SK-N-SH treated with all-trans-retinoic acid at 6 μM for 48 hours (cell line): ENCODE measurements at places on chromosomes 5 and 9.
A peak's percentile ranks its signal among the peaks of the same experiment; 100 is the strongest.

DNA sequence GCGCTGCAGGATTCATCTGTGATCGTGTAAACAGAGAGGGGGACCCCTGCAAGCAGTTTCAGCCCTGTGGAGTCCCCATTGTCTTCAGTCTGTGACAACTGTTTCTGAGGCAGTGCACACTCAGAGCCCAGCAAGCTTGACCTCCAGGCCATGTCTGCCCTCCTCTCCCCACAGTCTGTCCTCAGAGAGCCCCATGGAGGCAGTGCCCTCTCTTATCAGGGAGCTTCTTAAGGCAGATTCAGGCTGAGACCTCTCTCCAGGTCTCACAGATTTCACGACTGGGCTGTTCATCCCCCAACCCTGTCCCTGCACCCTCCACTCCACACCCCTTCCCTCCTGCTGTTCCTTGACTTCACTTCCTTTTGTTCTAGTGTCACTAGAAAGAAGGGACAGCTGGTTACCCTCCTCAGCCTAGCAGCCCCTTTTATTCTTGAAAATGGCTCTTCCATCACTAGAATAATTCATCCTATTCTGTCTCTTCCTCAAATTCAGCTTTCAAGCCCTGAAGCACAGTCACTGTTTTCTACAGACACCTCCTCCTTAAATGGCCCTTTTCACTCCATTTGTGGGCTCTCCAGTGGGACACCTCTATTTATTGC, 218.4 kb downstream of the MED10 start:
- no peak for ATAC-seq

- no peak for ATAC-seq
Measured at GRCh38 chr5:150496534-150496933, 11.4 kb upstream of the NDST1 start.

DNA sequence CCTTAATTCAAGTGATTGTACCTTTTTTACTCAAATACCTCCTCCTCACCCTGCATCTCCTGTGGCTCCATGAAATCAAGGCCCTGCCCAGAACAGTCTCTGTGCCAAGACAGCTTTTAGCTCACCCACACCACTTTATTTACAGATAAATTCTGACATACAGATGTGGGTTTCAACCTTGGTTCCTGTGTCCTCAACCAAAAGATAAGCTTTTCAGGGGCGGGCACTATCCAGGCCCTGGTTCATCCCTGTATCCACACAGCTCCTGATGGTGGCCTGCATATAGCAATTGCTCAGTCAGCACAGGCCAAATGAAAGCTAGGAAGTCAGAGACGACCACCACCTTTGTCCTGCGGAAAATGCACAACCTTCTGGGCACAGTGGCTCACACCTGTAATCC, 8.3 kb downstream of the SHB start:
- ATAC-seq = no peak

DNA sequence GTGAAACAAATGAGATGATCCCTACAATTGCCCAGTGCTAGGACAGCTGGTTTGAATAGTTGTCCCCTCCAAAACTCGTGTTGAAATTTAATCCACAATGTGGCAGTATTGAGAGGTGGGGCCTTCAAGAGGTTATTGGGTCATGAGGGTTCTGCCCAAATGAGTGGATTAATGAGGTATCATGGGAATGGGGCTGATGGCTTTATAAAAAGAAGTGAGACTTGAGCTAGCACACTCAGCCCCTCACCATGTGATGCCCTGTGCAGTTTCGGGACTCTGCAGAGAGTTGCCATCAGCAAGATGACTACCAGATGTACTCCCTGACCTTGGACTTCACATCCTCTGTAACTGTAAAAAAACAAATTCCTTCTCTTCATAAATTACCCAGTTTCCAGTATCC, 33.1 kb downstream of the RANBP6 start:
- no peak for ATAC-seq

DNA sequence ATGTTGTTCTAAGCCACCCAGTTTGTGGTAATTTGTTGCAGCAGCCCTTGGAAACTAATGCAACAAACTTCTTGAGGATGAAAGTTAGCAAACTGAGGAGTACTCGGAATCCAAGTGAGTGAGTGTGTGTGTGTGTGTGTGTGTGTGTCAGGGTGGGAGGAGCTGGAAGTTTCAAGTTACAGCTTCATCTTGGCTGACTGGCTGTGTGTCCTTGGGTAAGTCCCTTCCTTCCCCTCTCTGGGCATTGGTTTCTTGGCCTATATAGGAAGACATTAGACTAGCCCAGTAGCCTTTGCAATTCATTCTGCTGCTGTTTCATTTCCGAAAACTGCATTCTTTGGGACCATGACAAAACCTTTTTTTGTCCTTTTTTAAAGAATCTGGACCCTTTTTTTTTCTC, 157.2 kb downstream of the MELK start:
- ATAC-seq = no peak

DNA sequence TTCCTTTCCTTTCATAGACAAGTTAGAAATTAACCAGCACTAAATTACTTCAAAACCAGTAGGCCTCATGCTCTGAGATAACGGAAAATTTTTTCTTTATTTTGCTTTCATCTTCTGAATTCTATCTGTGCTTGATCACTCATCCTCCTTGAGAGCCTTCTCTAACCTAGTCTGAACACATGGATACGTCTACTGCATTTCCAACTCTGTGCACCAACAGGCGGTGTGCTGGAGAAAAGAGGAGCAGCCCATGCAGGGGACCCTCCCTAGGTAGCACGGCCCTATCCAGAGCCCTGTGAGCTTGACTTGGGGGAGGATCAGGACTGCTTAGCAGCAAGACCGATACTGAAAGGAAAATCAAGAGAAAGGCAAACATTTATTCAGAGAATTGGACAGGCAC, 149.8 kb downstream of the AUH start:
- no peak for ATAC-seq

DNA sequence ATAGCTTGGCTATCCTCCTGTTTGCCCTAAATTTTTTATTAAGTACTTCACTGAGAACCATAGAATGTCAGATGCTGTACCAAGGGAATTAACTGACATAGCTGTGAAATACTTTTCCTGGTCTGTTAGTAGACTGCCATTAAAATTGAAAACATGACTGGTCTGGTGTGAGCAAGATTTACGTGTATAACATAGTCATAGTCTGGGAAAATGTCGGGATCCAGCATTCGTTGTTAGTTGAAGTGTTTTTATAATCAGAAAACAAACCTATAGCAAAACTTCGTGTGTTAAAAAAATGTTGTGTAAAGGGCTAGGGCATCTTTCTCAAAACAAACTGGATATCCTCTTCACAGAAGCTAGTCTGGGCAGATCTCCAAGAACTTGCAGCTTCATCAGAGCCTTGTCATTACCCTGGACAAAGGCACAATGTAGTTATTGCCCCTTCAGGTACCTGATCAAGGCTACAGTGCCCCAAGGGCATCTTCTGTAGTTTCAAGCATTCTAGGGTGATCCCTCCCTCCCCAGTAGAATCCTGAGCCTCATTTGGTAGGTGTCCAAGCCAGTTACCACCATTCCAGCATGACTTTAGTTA, 454.2 kb upstream of the SGCD start:
- ATAC-seq = no peak

GRCh38 chr5:52771343-52772039, 16.2 kb upstream of the ITGA1 start:
- no peak for ATAC-seq

DNA sequence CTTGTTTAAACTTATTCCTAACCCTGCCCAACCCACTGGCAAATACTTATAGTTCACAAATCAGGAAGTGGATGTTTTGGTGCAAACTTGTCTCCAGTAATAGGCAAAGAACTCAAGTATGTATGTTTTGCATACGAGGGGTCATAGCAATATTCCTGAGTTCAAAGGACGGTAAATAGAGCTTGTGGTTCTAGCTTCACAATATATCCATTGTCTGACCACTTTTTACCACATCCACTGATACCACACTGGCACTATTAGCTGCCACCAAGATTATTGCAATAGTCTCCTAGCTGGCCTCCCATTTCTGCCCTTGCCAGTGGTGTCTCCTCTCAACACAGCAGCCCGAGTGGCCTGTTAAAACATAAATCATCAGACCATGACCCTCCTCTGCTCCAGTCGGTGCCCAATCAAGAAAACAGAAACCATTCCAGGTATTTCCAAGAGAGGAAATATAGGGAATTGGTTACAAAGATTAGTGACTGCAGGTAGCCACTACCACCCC, 17.0 kb downstream of the GRXCR2 start:
- no peak for ATAC-seq

- ATAC-seq = no peak
Measured at GRCh38 chr5:80720181-80720580, 65.4 kb upstream of the DHFR start.

GRCh38 chr5:174412374-174412773, 312.0 kb upstream of the MSX2 start:
- ATAC-seq = peak; percentile 6; the same call in 1 of the 3 replicates

DNA sequence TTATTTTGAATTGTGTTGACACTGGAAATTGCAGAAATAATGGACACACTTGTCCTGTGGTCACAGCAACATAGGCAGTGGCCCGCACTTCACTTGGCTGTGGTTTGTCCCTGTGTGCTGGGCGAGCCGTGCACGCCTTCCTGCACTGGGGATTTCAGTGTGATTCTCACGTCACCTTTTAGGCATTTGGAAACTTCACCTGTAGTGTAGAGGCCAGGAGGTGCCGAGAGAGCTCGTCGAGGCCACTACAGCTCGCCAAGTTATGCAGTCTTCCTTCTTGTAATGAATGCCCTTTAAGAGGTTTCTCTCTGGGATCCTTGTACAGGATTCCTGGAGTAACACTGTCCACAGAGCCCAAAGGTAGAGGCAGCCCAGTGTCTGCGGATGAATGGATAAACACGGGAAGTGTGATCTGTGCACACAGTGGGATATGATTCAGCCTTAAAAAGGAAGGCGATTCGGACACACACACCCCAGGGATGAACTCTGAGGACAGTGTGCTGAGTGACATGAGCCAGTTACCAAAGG, 14.7 kb downstream of the TRAF2 start:
- no peak for ATAC-seq

- no peak for ATAC-seq
Measured at GRCh38 chr9:92964607-92965060, 17.3 kb downstream of the FGD3 start.

DNA sequence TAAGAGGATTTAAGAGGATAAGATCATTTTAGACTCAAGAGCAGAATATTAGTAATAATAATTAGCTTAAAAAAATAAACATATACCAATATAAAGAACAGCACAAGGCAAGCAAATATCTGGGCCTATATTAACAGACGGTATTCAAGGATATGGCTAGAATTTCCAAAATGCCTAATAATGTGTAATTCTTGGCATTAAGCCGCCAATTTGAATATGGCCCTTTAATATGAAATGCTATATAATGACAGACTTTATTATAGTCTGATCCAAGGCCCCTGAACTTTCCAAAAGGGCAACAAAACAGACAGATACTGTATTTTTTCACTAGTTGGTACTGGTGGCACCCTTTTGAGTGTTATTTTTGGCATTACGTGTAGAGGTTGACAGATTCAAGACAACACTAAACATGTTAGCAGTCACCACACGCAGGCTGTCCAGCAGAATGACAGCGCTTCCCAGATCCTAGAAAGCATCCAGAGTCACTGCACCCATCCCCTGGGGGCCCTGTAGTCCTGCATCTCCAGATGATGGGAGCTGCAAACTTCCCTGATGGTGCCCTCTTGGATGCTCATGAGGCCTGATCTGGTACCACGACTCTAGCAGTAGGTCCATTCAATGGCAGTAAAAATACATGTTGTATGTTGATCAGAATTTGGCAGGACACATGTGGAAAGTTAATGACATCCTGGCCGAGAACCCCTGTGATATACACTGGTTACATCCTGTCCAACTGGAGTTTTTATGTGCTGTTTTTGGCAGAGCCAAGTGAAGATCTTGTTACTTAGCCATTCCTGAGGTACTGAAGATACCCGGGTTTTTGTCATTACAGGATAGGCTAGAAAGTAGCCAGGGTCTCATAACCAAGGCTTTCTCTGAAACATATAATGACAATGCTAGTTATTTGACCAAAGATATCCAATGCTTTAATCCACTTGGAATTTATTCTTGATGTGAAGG, 1.7 kb upstream of the ABL1 start:
- peak; percentile 36 for ATAC-seq

DNA sequence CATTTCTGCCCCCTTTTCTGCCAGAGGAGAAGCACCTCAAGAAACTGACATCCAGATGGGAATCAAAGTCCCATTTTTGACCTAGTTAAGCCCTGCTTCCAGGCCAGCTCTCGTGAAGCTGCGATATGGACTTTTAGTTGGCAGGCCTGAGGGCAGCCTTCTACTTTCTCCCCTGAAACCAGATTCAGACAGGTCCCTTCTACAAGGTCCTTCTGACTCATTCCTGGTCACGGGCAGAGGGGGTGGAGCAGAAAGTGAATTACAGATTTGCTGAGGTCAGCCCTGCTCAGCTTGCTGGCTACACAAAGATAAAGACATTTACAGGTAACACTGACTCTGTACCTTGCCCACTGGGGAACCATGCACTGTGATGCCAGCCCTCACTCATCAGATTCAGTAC, 52.8 kb upstream of the TUT7 start:
- peak; percentile 80 for ATAC-seq

DNA sequence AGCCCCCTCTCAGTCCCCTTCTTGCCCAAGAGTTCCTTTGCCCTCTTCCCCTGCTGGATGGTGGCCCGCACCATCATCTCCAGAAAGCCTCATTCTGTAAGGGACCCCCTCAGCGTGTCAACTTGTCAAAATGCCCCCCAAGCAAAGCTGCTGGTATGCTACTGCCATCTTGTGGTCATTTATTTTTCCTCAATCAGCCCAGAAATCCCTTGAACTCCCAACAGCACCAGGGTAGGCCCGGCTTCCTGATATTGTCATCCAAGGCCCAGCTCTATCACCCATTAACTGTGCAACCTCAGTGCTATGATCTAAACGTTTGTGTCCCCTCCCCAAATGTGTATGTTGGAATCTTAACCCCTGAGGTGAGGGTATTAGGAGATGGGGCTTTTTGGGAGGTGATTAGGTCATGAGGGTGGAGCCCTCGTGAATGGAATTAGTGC, 53.2 kb upstream of the FBXW11 start:
- ATAC-seq = peak; percentile 53

- ATAC-seq = no peak
Measured at GRCh38 chr5:163079618-163080017, 357.8 kb upstream of the CCNG1 start.

DNA sequence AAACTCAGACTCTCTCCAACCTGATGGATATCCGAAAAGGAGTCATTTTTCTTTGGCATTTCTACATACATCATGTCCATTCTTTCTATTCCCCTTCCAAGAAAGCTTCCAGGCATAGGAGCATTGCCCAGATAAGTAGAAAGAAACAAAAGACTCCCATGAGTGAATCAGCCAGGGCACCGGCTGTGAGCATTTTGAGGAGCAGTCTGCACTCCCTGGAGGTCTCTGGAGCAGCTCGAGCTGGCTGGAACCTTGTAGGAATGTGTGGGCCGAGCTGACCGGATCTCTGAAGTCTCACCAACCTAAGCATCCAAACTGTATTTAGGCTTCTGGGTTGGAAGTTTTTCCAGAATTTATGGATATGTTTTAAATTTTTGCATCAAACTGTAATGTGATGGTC, 161.4 kb upstream of the TRPC7 start:
- ATAC-seq = no peak

GRCh38 chr9:136762915-136763648, 1.2 kb downstream of the LCN15 start:
- peak; percentile 34 for ATAC-seq
